ENCODE measurements at places on chromosomes 4 and X.

DNA sequence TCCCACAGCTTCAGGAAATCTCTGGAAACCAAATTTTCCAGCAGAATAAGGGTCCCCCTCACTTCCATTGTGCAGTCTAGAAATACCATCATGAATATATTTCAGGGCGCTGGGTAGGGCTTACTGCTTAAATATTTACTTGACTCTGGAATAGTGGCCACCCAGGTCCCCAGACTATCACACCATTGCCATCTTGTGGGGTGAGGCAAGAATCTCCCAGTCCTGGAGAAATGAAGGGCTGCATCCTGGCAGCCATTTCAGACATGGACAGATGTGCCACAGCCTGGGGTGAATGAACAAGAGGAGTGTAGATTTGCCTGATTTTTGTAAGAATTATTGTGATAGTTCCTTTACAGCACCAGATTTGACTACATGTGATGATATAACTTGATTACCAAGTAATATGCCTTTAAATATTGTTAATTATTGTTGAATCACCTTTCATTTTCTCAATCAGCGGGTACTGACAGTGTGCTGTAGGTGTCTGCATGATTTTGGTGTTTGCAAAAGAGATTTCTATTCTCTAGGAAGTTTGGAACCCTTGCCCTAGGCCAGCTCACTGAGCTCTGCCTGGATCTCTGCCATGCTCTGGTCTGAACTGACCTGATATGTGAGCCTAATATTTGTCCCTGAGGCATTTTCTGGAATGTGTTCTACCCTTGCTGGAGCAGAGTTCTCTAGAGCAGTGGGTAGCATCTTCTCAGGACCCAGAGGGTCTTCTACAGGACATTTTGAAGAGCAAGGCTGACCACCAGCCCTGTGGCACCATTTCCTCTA is 183.4 kb downstream of the KIT start:
- DNase-seq, result no peak

GRCh38 chrX:37796805-37797204 is 16.9 kb downstream of the CYBB start:
- no peak for DNase-seq

- DNase-seq, result no peak
These were observed 11.8 kb upstream of the NEIL3 start for GRCh38 chr4:177297785-177298391.

GRCh38 chrX:132406106-132406505 is 82.7 kb downstream of the MBNL3 start:
- DNase-seq, result no peak

DNA sequence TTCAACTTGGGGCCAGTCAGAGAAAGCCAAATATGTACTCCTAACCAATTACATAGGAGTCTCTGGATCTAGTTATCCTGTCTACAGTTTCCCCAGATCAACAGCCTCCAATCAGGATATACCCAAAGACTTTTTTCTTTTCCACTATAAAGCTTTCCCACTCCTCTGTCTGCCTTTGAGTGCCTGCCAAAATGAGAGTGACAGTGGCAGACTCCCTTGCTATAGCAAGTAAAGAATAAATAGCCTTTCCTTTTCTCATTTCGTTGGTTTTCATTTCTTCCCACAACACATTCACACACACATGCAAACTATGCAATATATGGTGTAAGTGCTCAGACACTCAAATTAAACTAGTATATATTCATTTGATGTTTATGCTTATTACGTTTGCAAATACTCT is 302.4 kb upstream of the TACR3 start:
- no peak for DNase-seq

DNA sequence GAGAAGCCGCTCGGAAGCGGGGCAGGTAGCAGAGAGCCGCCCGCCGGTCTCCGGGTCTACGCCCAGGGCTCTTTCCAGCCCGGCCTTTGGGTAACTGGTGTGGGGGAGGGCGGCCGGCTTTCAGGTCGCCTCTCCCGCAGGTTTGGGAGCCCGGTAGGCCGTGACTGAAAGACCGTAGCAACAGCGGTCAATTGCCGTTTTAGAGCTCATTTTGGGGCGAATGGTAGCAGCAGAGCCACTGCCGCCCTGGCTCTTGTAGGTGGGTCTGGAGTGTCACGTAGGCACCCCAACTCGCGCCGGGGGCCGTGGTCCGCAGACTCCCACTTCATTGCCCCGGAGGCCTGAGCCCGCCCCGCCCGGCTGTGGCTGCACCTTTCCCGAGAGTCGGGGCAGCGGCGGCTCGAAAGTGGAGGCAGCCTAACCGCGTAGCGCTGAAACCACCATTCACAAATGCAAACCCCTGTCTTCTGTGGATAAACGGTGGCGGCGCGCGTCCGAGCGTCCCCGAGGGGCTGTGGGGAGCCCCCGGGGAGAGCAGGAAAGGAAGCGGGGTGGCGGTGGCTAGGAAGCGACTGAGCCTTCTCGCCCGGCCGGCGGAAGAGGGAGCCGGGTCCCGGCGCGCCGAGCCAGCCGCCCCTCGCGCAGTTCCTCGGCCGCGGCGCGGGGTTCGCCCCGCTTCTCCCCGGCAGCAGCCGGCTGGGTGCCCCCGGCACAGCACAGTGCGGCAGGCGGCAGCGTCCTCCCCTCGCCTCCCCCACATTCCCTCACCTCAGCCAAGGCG is 2185.1 kb upstream of the TENM3 start:
- no peak for DNase-seq

GRCh38 chrX:71198066-71198465 is 25.0 kb upstream of the GJB1 start:
- no peak for DNase-seq

DNA sequence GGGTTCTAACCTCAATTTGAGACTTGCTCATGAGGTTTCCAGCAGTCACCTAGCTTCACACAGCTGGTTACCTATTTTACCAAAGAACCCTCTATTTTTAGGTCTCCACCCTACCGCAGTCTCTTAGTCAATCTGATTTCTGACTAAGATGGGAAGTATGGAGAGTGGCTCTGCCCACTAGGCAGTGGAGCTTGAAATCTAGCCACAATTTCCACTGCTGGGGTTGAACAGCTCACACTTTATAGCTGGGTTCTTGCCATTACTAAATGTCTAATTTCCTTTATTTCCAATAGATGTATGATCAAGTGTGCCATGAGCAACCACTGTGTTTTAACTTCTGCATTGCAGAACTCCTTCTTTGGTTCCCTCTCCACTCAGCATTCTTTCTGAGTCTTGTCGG is 43.1 kb downstream of the GASK1B start:
- DNase-seq, result no peak
